Effector memory CD4-positive, alpha-beta T cell (primary cell): ENCODE measurements at places on chromosomes 4 and X.

DNA sequence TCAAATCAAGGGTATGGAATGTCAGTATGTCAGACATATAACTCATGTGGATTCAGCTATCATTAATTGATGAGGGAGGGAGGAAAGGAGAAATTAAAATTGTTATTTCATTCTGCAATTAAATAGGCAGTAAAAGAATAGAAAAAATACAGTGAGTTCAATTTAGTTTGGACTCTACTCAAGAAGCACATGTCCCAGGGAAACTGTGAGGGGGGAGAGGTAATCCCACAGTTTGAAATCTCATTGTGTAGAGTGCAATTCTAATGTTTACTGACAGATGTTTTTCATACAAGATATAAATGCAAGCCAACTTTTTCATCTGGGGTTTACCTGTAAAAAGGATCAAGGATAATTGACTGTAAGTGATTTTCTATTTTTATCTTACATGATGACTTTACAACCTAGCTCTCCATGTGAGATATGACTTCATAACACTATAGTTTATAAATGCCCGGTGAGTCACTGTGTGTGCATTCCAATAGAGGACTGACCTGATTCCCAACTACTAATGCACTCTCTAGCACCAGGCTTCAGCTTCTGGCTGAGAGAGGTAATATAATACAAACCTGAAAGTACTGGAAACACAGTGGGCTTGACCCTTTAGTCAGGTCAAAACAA is 35.2 kb upstream of the SCD5 start:
- DNase-seq, result no peak

DNA sequence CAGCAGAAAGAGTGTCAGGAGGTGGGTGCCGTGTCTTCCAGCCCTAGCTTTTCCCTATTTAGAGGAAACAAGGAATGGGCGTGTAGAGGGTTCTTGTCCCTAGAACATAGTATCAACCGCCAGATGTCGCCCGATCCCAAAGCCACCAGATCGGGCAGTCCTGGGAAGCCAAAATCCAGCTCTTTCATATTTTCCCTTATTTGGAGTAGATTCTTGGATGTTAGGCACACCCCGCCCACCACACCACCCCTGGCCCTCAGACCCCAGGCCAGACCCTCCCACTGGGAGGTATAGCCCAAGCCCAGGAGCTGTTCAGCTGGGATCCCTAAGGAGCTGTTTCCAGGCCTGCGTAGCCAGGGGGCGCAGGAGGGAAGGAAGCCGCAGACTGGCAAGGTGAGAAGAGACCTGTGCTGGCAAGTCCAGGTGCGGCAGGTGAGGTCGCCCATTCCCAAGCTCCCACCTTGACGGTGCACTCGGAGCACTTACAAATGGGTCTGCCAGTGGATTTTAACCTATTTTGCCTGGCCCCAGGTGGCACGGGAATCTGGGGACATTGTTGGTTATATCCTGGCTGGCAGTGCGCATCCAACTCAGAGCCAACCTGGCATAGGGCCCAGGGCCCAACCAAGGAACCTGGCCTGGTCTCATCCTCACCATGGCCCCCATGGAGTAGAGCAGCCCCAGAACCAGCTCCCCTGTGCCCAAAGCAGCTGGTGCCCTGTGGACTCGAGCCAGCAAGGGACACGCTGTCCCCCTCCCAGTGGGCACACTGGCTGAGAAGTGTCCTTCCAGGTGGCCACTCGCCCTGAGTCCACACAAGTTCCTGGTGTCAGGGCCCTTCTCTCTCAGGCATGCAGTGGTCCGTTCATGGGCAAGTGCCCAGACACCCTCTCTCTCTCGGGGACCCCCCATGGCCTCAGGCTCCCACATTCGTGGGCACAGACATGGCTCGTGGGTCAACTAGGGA is 811 bp downstream of the FLNA start:
- DNase-seq, result no peak

DNA sequence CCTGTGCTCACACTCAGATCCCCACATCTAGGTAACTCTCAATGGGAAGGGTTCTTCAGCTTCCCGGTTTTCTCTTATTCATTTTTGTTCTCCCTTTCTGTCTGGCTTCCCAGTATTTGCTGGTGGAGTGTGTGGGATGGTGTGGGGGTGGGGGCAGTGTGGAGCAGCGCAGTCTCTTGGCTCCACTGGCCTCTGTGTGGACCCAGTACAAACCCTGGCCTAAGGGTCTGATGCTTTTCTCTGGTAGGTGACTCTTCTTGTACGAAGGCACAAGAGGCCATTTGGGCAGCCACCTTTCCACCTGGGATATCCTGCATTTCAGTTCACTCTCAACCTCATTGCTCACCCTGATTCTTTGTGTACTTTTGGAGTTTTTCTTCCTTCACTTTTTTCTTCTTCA is 71.3 kb downstream of the NBDY start:
- no peak for DNase-seq

GRCh38 chr4:173318648-173319211 is 15.4 kb downstream of the HMGB2 start:
- no peak for DNase-seq

GRCh38 chr4:150650751-150651150 is 68.8 kb downstream of the MAB21L2 start:
- no peak for DNase-seq

- DNase-seq, result no peak
Measured at GRCh38 chrX:11100281-11101035, 10.7 kb upstream of the HCCS start.

DNA sequence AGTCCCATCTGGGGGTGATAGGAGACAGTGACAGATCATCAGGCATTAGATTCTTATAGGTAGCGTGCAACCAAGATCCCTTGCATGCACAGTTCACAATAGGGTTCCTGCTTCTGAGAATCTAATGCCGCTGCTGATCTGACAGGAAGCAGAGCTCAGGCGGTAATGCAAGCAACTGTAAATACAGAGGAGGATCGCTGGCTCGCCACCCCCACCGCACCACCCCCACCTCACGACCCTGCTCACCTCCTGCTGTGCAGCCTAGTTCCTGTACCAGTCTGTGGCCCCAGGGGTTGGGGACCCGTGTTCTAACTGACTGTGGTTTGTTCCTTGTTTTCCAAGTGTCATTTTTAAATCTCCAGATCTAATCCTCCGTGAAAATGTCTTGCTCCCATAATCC is 89.0 kb upstream of the MAPK10 start:
- DNase-seq, result no peak

DNA sequence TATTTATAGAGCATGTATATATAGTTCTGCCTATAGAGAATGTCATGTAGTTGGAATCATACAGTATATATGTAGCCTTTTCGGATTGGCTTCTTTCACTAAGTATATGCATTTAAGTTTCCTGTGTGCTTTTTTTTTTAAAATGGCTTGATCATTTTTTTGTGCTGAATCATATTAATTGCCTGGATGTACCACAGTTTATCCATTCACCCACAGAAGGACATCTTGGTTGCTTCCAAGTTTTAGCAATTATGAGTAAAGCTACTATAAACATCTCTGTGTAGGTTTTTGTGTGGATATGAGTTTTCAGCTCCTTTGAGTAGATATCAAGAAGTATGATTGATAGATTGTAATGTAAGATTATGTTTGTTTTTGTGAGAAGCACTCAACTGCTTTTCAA is 23.8 kb downstream of the PTTG2 start:
- DNase-seq, result no peak

DNA sequence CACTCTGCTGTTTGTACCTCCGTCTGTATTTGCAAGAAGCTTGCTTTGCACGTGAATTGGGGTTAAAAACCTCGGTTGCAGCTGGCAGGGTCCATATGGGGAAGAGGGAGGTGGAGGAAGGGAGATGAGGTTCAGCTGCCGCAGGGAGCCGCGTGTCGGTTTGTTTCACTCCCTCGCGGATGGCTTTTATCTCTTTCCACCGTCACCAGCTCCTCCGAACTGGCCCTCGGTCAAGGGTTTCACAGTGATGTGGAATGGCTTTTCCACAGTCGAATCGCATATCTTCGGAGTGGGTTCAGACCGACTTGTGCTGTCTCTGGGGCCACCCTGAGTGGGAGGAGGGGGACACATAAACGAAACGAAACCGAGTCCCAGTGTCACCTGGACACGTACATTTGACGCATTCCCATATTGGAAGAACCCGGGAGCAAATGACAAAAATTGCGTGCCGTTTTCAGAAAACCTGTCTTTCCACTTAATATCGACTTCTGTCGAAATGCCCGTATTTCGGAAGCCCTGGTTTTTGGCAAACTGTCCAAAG is 929 bp downstream of the ZBTB33 start:
- DNase-seq, result no peak

GRCh38 chr4:62126064-62126732 is 926.1 kb downstream of the ADGRL3 start:
- DNase-seq, result no peak

- DNase-seq, result no peak
Measured at GRCh38 chr4:121308328-121308663, 72.5 kb downstream of the QRFPR start.

- DNase-seq, result no peak
Measured at GRCh38 chr4:86330961-86331742, 28.7 kb downstream of the MAPK10 start.

- DNase-seq, result no peak
Measured at GRCh38 chr4:76564123-76564915, 129.3 kb downstream of the SHROOM3 start.

GRCh38 chrX:153671589-153672530 is 1.8 kb downstream of the PNCK start:
- DNase-seq, result no peak

- no peak for DNase-seq
Measured at GRCh38 chr4:67575232-67576058, 16.9 kb downstream of the STAP1 start.

- DNase-seq, result no peak
Measured at GRCh38 chr4:99634742-99635360, 22.8 kb downstream of the C4orf54 start.

GRCh38 chrX:16785247-16786138 is 773 bp upstream of the TXLNG start:
- DNase-seq, result no peak

DNA sequence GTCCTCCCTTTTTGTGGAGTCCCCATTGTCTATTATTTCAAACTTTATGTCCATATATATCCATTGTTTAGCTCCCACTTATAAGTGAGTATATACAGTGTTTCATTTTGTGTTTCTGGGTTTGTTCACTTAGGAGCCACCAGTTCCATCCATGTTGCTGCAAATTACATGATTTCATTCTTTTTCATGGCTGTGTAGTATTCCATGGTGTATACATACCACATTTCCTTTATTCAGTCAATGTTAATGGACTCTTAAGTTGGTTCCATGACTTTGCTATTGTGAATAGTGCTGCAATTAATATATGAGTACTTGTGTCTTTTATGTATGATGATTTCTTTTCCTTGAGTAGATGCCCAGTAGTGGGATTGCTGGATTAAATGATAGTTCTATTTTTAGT is 329.1 kb downstream of the AR start:
- no peak for DNase-seq

DNA sequence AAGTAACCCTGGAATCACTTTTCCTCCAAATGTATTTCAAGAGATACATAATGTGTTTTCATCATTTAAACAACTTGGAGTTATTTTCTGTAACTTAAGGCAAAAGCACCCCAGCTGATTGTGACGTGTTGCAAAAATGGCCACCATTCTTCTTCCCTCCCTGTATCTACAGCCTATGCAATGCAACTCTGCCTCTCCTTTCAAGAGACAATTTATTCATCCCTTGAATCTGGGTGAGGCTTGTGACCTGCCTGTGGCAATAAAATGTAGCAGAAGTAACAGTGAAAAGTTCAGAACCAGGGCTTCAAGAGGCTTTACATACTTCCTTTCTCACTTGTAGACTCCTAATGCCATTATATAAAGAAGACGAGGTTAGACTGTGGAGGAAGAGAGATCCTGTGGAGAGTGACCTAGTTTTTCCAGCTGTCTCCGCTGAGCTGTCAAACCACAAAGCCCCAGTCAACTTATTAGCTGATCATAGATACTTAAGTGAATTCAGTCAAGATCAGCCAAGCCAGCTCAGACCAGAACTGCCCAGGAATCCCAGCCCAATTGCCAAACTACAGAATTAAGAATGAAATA is 81.0 kb upstream of the KLF3 start:
- DNase-seq, result no peak

- DNase-seq, result no peak
Measured at GRCh38 chrX:69501429-69501828, 2.7 kb upstream of the NALF2 start.

DNA sequence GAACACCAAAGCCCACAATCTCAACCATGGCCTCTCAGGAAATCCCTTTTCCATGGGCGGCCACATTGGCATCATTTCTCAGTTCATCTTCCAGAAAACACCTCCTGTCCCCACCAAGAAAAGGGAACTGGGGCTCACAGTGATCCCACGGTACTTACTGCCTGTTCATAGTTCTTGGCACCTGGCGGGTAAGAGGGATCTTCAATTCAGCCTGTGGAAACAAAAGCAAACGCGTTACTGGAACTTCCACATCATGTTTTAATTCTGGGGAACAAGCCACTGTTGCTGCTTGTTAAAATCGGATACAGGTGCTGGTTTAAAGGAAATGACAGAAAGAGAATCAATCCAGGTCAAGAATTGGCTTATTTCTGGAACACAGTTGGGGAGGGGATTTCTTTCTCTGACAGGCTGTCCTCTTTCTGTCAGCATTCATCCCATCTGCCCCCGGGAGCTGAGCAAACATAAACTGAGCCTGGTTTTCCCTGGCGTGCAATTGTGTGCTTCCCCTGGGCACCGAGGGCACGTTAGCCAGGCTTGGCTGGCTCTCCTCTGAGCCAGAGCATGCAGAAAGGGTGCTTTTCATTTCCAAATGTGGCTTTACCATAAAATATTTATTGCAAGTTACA is 16.8 kb downstream of the CLNK start:
- no peak for DNase-seq

DNA sequence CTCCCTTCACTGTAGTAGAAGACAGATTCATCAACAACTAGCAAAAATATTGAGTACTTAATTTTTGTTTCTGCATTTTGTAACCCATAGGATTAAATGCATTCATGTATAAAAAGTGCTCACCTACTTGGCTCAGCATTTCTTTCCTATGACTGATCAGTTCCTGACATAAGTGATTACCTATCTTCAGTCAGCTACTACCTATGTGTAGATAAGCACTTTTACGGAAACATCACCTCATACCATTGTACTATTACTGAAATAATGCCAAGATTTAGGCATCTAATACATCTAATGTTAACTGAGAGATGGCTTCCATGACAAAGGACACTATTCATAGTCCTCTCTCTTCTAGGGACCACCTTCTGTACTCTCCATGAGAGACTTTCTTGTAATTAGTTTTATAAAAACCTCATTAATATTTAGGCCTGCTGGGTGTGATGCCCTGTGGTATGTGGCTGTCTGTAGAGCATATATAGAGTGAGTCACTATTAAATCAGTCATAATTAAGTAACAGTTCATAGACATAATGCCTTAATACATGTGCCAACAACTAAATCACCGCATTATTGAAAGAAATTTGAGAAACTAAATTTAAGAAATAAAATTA is 147.0 kb downstream of the PDGFC start:
- DNase-seq, result no peak

- DNase-seq, result no peak
Measured at GRCh38 chr4:111209706-111210105, 586.8 kb upstream of the PITX2 start.
